Activated B cell treated with CpG ODN at 0.5 μM for 24 hours (primary cell): ENCODE measurements at places on chromosomes 16 and 17.

GRCh38 chr17:29732613-29733012, 109.9 kb upstream of the CORO6 start:
- H3K4me1 ChIP-seq, result peaks cover 61% of the 10 kb centered on the region
- H3K27ac ChIP-seq, result peak overlapping the region; percentile 59
- DNase-seq, result no peak
- H3K36me3 ChIP-seq, result peaks cover 55% of the 10 kb centered on the region
- H3K27me3 ChIP-seq, result no peaks in the 10 kb centered on the region

DNA sequence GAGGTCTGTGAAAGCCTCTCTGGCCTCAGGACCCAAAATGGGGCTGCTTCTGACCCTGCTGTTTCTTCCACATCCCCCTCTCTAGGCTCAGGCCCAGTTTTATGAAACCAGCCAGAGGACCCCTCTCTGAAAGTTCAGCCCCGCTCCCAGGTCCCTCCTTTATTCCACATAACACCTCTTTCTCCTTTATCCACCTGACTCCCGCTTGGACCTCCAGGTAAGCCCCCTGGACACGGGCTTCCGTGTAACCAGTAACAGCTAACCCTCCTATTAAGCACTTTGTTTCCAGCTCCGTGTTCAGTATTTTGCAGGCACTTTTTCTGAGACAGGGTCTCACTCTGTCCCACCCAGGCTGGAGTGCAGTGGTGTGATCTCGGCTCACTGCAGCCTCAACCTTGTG, 37.4 kb downstream of the PSME3IP1 start:
- no peak overlapping the region for H3K4me3 ChIP-seq
- no peak overlapping the region for H3K27ac ChIP-seq
- H3K36me3 ChIP-seq, result peaks cover 20% of the 10 kb centered on the region

DNA sequence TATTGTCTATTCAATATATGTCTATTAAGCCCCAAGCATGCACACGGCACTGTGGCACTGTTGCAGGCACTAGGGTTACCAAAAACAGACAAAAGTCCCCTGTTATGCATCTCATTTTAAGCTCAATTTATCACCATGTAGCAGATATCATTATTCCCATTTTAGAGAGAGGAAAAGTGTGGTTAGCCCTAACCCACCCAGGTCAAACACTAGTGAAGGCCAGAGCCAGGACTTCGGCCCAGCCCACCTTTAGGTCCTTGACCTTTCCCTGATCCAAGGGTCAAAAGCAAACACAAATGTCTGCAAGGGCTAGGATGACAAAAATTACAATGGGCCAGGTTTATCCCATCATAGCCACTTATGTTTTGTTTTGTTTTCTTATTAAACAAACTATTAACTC, 130.3 kb upstream of the NUDT7 start:
- no peaks in the 10 kb centered on the region for H3K36me3 ChIP-seq
- peaks cover 2% of the 10 kb centered on the region for H3K27me3 ChIP-seq
- no peak overlapping the region for H3K4me3 ChIP-seq
- no peaks in the 10 kb centered on the region for H3K4me1 ChIP-seq
- DNase-seq, result no peak
- no peak overlapping the region for H3K27ac ChIP-seq

DNA sequence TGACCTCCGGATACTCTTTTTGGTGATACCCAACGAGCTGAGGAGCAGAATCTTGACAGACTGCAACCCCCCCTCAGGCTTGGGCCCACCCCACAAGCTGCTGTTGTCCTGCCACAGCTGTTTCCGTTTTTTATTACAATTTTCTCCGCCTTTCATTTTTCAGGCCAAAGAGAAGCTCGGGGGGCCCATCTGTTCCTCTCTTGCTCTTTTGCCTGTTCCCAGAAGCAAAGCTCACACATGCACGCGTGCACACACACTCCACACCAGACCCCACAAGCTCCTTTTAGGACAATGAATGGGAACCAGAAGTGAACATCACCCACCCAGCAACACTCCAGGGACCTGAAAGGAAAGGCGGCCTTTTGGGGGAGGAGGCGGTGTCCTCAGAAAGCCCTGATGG, 16.3 kb downstream of the SOX9 start:
- no peaks in the 10 kb centered on the region for H3K36me3 ChIP-seq
- no peak for DNase-seq
- H3K27ac ChIP-seq, result no peak overlapping the region
- H3K4me3 ChIP-seq, result no peak overlapping the region
- no peaks in the 10 kb centered on the region for H3K27me3 ChIP-seq

GRCh38 chr16:53893731-53894435, 189.9 kb downstream of the FTO start:
- H3K4me1 ChIP-seq, result no peaks in the 10 kb centered on the region
- no peak overlapping the region for H3K4me3 ChIP-seq
- peaks cover 27% of the 10 kb centered on the region for H3K36me3 ChIP-seq
- no peak overlapping the region for H3K27ac ChIP-seq
- no peaks in the 10 kb centered on the region for H3K27me3 ChIP-seq

- peaks cover 10% of the 10 kb centered on the region for H3K36me3 ChIP-seq
- H3K4me3 ChIP-seq, result peak overlapping the region; percentile 65
- peak overlapping the region; percentile 99 for H3K27ac ChIP-seq
- DNase-seq, result no peak
- peaks cover 94% of the 10 kb centered on the region for H3K4me1 ChIP-seq
Measured at GRCh38 chr17:49741009-49741691, 22.8 kb downstream of the FAM117A start.

DNA sequence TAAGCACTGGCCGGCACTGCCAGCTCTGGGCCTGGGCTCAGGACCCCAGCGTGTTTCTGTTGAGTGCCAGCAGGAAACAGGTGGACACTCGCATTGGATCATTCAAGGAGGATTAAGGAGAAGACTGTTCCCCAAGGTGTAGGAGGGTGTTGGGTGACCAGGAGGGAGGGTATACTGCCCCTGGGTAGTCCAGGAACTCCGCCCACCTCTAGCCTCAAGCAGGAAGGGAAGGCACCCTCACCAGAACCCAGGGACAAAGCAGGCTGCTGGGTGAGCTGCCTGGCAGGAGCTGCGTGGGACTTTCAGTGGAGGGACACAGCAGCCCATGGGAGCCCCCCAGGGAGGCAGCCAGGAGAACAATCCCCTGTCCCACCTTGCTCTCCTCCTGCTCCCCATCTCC, 7.7 kb upstream of the RAB37 start:
- no peak overlapping the region for H3K4me3 ChIP-seq
- no peak for DNase-seq
- H3K4me1 ChIP-seq, result peaks cover 15% of the 10 kb centered on the region
- H3K27me3 ChIP-seq, result no peaks in the 10 kb centered on the region
- no peak overlapping the region for H3K27ac ChIP-seq

DNA sequence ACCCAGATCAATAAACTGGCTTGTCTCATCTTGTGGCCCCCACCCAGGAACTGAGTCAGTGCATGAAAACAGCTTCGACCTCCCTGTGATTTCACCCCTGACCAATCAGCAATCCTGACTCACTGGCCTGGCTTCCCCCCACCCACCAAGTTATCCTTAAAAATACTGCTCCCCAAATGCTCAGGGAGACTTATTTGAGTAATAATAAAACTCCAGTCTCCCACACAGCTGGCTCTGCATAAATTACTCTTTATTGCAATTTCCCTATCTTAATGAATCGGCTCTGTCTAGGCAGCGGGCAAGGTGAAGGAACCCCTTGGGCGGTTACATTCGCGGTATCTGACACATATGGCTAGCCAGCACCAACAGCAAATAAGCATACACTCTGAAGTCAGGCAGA, 9.8 kb upstream of the RABEP1 start:
- no peaks in the 10 kb centered on the region for H3K4me1 ChIP-seq
- H3K4me3 ChIP-seq, result no peak overlapping the region
- no peak overlapping the region for H3K27ac ChIP-seq
- no peak for DNase-seq
- H3K36me3 ChIP-seq, result no peaks in the 10 kb centered on the region
- no peaks in the 10 kb centered on the region for H3K27me3 ChIP-seq

DNA sequence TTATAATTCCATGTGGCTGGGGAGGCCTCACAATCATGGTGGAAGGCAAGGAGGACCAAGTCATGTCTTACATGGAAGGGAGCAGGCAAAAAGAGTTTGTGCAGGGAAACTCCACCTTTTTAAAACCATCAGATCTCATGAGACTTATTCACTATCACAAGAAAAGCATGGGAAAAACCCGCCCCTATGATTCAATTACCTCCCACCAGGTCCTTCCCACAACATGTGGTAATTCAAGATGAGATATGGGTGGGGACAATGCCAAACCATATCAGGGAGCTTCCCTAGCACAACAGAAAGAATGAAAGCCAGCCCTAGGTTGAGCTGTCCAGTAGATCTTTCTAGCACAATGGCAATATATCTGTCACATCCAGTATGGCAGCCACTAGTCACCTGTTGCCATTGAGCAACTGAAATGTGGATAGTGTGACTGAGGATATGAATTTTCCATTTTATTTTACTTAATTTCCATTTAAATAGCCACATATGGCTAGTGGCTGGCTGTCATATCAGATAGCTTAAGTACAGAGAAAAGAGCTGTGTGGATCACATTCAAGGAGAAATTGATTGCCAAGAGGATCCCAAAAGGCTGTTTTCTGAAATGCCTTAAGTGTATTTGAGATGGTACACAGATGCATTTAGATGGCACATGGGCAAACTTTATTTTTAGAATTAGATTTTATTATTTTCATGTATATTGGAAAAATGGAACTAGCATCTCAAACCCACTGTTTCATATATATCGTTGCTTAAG, 273.0 kb downstream of the GRIN2A start:
- no peaks in the 10 kb centered on the region for H3K4me1 ChIP-seq
- H3K27ac ChIP-seq, result no peak overlapping the region
- H3K36me3 ChIP-seq, result no peaks in the 10 kb centered on the region
- no peak for DNase-seq
- peaks cover 2% of the 10 kb centered on the region for H3K27me3 ChIP-seq

GRCh38 chr16:29710227-29711219, 31.5 kb downstream of the QPRT start:
- H3K4me1 ChIP-seq, result peaks cover 26% of the 10 kb centered on the region
- H3K27me3 ChIP-seq, result no peaks in the 10 kb centered on the region
- no peak for DNase-seq
- no peaks in the 10 kb centered on the region for H3K36me3 ChIP-seq

- H3K27ac ChIP-seq, result peak overlapping the region; percentile 91
- no peak for DNase-seq
- H3K27me3 ChIP-seq, result no peaks in the 10 kb centered on the region
- H3K4me1 ChIP-seq, result peaks cover 70% of the 10 kb centered on the region
- H3K36me3 ChIP-seq, result peaks cover 62% of the 10 kb centered on the region
Measured at GRCh38 chr16:84592718-84593117, 25.2 kb downstream of the COTL1 start.

GRCh38 chr16:77277141-77277540, 77.9 kb downstream of the SYCE1L start:
- no peaks in the 10 kb centered on the region for H3K36me3 ChIP-seq
- DNase-seq, result no peak
- no peak overlapping the region for H3K4me3 ChIP-seq
- H3K27me3 ChIP-seq, result peaks cover 4% of the 10 kb centered on the region

- H3K36me3 ChIP-seq, result peaks cover 11% of the 10 kb centered on the region
- peaks cover 2% of the 10 kb centered on the region for H3K4me1 ChIP-seq
- no peaks in the 10 kb centered on the region for H3K27me3 ChIP-seq
- no peak for DNase-seq
- no peak overlapping the region for H3K4me3 ChIP-seq
Measured at GRCh38 chr17:16275024-16275423, 58.0 kb downstream of the PIGL start.

DNA sequence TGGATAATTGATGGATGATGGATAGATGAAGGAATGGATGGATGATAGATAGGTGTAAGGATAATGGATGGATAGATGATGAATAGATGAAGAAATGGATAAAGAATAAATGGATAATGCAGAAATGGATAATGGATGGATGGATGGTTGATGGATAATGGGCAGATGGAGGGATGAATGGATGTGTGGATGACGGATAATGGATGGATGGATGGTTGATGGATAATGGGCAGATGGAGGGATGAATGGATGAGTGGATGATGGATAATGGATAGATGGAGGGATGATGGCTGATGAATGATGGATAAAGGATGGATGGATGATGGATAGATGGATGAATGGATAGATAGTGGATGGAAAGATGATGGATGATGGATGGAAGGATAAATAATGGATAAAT, 239.2 kb downstream of the KATNIP start:
- H3K4me1 ChIP-seq, result no peaks in the 10 kb centered on the region

GRCh38 chr16:54928411-54929089, 2.1 kb upstream of the IRX5 start:
- peaks cover 49% of the 10 kb centered on the region for H3K27me3 ChIP-seq
- H3K4me3 ChIP-seq, result peak overlapping the region; percentile 88
- no peak for DNase-seq
- peaks cover 31% of the 10 kb centered on the region for H3K4me1 ChIP-seq

GRCh38 chr16:56547120-56547948, 17.5 kb upstream of the MT4 start:
- peaks cover 9% of the 10 kb centered on the region for H3K27me3 ChIP-seq
- no peak overlapping the region for H3K4me3 ChIP-seq
- H3K4me1 ChIP-seq, result peaks cover 12% of the 10 kb centered on the region
- no peak overlapping the region for H3K27ac ChIP-seq

DNA sequence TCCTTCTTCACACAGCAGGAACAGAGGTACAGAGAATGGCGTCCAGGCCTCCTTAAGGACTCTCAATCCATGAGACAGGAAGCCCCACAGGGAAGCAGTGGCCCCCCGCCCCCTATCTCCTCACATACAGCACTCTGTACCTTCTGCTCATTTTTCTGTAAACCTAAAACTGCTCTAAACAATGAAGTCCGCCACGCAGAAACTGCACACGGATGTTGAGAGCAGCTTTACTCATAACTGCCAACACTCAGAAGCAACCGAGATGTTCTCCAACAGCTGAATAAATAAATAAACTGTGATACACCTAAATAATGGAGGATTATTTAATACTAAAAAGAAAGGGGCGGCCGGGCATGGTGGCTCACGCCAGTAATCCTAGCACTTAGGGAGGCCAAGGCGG, 9.9 kb downstream of the TBC1D16 start:
- DNase-seq, result no peak
- H3K4me1 ChIP-seq, result no peaks in the 10 kb centered on the region
- H3K27me3 ChIP-seq, result no peaks in the 10 kb centered on the region
- no peaks in the 10 kb centered on the region for H3K36me3 ChIP-seq

- H3K4me1 ChIP-seq, result peaks cover 90% of the 10 kb centered on the region
- peak overlapping the region; percentile 74 for H3K4me3 ChIP-seq
- H3K36me3 ChIP-seq, result peaks cover 49% of the 10 kb centered on the region
- no peak for DNase-seq
- no peaks in the 10 kb centered on the region for H3K27me3 ChIP-seq
Measured at GRCh38 chr16:89484041-89484501, 6.3 kb downstream of the ANKRD11 start.

DNA sequence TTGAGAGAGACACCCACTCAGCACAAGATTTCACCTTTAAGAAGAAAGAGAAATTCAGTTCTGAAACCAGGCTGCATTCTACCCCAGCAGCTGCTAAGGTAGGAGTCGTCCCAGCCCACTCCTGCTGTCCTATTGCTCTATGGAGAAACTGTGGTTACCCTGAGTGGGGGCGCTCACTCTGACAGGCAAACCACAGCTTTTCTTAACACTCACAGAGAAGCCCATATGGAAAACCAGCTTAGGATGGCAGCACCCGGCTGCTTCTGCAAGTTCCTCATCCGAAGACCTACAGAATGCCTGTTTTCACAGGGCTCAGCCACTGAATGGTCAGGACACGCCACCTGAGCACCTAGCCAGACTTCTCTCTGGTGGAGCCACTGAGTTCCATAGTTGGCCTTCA, 7.5 kb downstream of the ATP5PD start:
- peaks cover 1% of the 10 kb centered on the region for H3K27me3 ChIP-seq
- no peak overlapping the region for H3K27ac ChIP-seq
- H3K4me3 ChIP-seq, result no peak overlapping the region
- peaks cover 40% of the 10 kb centered on the region for H3K36me3 ChIP-seq
